ENCODE measurements at places on chromosomes 2 and 18.
A peak's percentile ranks its signal among the peaks of the same experiment; 100 is the strongest.

GRCh38 chr18:41134426-41134825, 820.6 kb upstream of the PIK3C3 start:
- no peak for DNase-seq

DNA sequence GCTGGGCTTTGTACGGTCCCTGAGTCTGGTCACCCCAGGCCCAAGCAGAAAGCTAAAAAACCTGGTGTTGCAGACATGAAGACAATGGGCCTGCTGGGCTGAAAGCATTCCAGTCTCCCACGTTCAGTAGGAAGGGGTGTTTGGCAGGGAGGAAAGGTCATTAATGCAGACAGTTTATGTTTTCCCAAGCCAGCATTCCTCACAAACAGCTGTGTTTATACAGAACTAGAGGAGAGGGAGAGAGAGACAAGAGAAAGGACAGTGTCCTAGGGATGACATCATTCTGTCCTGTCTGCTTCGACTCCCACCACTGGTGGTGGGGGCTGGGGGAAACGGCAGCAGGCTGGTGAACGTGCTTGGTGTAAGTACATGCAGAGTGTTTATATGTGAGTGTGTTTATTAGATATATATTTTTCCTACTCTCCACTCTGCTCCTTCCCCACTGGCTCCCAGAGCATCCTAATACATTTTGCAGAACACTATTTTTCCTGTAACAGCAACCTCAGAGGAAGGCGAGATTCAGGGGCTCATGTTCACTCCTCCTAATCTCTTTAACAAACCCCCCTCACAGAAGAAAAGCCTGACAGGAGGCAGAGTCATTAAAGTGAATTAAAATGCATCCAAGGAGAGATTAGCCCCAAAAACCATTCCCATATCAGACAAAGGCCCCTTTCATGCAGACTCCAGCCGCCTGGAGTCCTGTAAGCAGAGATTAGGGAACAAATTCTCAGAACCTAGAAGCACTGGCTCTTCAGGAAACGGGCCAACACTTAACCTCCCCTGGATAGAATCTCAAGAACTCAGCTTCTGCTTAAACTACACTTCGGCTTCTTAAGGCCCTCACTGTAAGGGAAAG, 380.4 kb downstream of the TNS1 start:
- DNase-seq, result peak; percentile 42

DNA sequence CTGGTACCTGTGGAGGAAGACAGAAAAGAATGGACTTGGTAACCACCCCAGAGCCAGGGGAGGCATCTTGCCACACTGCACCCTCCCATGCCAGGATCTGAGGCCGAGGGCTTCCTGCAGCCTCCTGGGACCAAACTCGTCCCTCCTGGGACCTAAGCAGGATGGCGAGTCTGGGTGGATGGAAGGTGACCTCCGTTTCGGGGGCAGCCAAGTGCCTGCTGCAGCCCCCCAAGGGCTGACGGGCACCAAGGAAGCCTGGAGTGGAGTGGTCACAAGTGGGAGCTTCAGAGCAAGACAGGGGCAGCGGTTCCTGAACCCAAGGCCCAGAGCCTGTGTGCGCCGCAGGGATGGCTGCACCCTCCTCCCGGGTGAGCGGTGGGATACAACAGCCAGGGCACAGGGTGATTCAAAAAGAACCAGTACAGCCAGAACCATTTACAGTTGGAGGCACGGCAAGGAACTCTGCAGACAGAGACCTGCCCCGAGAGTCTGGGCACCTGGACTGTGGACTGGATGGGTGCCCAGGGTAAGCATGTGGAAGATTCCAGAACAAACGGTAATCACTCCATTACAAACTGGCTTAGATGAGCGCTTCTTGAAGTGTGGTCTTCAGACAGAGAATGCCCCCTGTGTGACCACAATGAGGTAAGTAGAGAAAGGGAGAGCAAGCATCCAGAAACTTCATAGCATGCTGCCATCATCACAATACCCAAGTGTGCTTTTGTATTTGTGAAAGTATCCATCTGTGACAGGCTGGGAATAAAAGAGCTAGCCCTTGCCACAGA, 12.1 kb downstream of the HS1BP3 start:
- no peak for DNase-seq

- no peak for DNase-seq
Measured at GRCh38 chr18:55422456-55423180, 165.4 kb downstream of the TCF4 start.

- no peak for DNase-seq
Measured at GRCh38 chr2:55490554-55490953, 29.0 kb upstream of the CFAP36 start.

- no peak for DNase-seq
Measured at GRCh38 chr2:215003001-215003400, 135.4 kb downstream of the ABCA12 start.

DNA sequence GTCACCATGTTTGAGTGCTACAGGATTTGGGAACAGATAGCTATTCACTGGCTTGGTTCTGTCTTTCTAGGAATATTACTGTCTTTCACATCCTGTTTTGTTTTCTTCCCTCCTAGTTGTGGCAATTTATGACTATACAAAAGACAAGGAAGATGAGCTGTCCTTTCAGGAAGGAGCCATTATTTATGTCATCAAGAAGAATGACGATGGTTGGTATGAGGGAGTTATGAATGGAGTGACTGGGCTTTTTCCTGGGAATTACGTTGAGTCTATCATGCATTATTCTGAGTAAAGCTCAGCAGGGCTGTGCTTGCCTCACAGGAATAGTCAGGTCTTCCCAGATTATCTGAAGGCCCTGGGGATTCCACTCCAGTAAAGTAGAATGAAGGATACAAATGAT, 98.9 kb downstream of the ABI2 start:
- DNase-seq, result no peak

DNA sequence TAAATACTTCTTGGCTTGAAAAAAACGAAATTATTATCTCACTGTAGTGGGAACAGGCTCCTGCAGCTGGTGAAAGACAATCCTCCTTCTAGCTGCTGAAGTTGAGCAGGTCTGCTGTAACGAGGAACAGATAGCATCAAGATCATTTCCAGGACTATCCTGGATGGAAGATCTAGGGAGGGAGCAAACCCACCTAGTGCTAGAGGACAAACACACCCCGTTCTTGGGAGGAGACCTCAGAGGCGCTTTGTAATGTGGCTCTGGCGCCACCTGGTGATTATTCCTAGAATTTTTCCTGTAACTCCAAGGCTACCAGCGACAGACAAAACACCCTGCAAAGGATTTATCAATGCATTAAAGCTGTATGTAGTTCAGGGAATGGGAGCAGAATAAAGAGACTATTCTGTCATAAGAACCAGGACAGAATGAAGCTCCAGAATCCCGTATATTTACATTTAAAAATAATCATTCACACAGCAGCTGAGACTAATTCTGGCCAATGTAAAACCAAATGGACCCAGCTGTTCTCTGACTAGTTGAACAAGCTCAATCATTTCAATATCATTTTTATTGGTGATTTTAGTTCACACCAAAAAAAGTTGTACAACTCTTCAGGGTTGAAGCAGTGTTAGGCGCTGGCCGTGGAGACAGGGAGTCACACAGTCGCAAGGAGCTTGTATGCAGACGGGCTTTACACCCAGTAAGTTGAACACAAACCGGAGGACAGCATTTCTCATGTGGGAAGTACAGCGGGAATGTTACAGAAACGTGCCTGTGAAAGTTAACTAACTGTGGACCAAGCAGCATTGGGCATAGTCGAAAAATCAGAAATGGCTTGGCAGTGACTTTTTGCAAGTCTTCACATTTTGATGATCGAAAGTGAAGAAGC, 290.3 kb downstream of the TRIB2 start:
- peak; percentile 20 for DNase-seq

- DNase-seq, result no peak
Measured at GRCh38 chr2:10336283-10336682, 33.6 kb downstream of the HPCAL1 start.

DNA sequence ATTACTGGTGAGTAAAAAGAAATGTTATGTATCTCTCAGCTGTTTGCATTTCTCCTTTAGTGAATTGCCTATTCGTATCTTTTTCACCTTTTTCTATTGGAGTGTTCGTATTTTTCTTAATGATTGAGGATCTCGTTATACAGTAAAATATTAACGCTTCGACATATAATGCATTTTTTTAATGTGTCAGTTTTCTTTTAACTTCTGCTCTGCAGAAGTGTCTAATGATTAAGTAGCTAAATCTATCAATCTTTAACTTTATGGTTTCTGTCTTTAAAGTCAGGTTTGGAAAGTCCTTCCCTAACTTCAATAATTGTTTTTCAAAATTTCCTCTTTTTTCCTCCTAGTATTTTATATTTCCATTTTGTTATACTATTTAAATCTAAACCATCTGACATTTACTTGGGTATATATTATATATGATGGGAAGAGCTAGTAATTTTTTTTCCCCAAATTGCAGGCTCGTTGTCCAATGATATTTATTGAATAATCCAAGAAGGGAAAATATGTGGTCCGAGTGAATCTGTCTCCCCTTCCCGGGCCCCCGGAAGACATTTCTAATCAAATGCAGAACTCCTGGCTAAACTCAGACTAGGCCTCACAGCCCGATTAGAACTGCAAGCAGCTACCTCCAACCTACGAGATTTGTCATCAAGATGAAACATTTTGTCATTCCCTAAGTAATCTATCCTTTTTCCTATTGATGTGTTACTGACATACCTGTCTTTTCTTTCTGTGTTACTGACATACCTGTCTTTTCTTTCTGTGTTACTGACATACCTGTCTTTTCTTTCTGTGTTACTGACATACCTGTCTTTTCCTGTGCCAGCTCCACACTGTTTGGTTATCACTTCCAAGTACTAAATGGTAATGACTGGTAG, 17.2 kb downstream of the PCBP1 start:
- DNase-seq, result no peak

GRCh38 chr2:233343171-233343705, 11.1 kb upstream of the DGKD start:
- DNase-seq, result no peak

- no peak for DNase-seq
Measured at GRCh38 chr2:54073796-54074195, 41.6 kb upstream of the ACYP2 start.

DNA sequence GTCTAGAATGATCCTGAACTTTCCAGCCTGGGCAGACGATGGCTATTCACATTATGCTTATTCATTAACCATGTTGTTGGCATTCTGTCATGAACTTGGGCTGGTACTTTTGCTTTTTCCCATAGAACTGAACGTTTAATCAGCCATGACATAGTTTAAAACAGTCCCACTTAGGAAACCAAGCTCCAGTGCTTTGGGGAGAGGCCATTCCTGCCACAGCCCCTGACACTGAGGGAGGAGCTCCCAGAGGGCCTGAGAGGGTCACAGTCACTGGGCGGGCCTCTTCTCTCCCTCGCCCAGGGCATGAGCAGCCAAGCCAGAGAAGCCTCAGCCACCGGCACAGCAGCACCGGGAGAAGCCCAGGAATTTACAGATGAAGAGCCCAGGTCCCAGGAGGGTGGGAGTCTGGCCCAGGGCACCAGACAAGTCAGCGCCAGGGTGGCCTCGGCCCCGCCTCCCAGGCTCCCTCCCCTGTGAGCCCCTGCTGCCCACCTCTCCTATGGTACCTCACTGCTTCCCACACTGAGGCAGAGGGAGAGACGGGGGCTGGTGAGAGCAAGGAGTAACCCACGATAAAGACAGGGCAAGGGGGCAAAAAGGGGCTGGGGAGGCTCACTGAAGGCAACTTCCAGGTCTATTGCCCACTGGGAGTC, 33.6 kb downstream of the MAL start:
- DNase-seq, result no peak

DNA sequence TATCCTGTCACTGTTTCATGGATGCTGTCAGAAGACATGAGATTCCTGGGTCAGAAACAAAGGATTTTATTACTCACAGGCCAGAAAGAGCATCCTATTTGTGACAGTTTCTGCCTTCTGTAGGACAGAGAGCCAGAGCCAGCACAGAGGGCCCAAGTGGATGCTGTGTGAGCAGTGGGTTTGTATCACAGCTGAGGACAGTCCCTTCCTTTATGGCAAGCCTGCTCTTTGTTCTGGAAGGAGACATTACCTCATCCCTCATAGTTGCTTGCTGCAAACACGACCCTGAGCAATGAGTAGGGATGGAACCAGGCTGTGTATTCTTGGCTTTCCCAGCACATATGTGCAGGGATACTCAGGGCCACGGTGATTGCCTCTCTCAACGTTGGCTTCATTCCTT, 41.6 kb downstream of the ARHGEF4 start:
- no peak for DNase-seq

GRCh38 chr2:223889229-223889628, 51.8 kb upstream of the AP1S3 start:
- no peak for DNase-seq

DNA sequence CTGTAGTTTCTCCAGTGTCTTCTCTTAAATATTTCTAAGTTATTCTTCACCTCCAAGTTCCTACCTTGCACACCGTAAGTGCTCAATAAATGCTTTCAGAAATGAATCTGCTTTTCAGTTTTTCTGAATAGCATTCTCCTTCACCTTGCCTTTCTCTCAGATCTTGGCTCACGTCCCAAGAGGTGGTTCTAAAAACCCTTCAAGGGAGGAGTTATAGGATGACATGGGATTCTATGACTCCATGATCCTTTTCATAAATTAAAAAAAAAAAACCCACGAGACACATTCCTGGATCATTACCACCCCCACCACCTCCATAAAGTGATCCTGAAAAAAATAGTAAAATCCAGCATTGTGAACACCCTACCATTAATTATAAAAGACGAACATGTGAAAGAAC, 11.7 kb downstream of the KCTD1 start:
- DNase-seq, result no peak

DNA sequence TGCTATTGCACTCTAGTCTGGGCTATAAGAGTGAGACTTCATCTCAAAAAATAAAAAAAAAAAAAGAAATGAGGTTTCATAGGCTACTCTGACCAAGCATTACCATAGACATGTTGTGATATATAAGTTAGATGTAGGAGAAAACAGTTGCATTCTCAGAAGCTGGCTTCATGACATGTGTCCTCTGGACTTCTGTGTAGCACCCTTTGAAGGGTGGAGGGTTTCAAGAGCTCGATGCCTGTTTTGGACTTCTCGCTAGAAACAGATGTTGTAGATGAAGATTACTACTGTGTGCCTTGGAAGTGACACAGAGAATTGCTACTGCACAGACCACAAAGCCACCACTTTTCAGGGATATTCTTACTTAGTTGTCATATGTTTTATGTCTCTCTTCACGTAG, 91.0 kb downstream of the TMEM247 start:
- no peak for DNase-seq

- no peak for DNase-seq
Measured at GRCh38 chr2:164061129-164061746, 325.4 kb upstream of the FIGN start.

GRCh38 chr18:77071711-77072292, 60.8 kb downstream of the MBP start:
- peak; percentile 82 for DNase-seq

DNA sequence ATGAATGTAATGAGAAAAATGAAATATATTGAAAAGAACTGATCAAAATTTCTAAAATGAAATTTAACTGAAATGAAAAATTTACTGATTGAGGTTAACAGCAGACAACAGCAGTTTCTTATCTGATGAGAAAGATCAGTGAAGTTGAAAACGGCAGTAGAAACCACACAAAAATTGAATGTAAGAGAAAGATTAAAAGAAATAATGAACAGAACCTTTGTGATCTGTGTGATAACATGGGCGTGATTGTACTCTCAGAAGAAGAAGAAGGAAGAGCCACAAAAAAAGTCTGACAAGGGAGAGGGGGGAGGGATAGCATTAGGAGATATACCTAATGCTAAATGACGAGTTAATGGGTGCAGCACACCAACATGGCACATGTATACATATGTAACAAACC, 45.2 kb downstream of the FAM117B start:
- DNase-seq, result no peak
